H54 (cell line): ENCODE measurements at places on chromosomes 11 and 22.

- DNase-seq, result no peak
Measured at GRCh38 chr11:116506263-116506825, 266.4 kb downstream of the BUD13 start.

- no peak for DNase-seq
Measured at GRCh38 chr11:100182350-100182749, 504.7 kb upstream of the ARHGAP42 start.

GRCh38 chr11:123125169-123125568 lies 63.2 kb upstream of the HSPA8 start:
- DNase-seq, result no peak

- no peak for DNase-seq
Measured at GRCh38 chr11:12218909-12219308, 108.5 kb downstream of the MICAL2 start.

GRCh38 chr22:45240810-45241631 lies at the start of gene KIAA0930:
Gene KIAA0930 (minus strand): TSS chr22:45240894. CDS start chr22:45240703, 191 bp downstream.
- peak; percentile 74 for DNase-seq

GRCh38 chr11:38543311-38543710 lies 1945.3 kb upstream of the RAG2 start:
- DNase-seq, result no peak

- DNase-seq, result no peak
Measured at GRCh38 chr22:37566903-37567798, 6.9 kb downstream of the CDC42EP1 start.

GRCh38 chr11:77179048-77179447 lies 51.0 kb downstream of the MYO7A start:
- no peak for DNase-seq

DNA sequence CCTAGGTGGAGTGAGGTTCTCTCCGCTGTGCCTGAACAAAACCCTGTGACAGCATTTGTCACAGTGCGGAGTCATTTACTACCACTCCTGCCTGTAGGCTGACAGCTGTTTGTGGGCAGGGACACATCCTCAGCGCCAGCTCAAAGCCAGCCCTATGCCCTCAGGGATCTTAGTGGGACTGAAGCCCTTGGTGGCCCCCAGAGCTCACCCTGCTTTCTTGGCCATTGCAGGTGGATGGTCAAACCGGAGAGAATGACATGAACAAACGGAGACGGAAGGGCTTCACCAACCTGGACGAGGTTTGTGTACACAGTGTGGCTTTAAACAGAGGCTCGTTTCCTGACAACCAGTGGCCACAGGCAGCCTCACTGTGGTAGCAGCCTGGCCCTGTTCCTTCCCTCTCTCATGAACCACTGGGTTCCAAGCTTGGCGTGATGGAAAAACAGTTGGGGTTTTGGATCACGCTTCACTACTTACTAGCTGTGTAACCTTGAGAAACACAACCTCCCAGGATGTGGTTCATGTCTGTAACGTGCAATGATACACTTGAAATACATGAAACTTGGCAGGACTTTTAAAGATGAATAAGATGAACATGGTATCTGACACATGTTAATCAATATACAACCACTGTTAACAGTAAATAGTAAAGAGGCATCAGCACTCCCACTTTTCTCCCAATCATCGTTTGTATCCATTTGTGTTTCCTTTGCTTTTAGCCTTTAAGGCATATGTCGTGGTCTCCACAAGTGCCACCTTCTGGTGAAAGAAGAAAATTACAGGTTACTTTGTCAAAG lies 125.8 kb downstream of the MICAL2 start:
- DNase-seq, result peak; percentile 45

DNA sequence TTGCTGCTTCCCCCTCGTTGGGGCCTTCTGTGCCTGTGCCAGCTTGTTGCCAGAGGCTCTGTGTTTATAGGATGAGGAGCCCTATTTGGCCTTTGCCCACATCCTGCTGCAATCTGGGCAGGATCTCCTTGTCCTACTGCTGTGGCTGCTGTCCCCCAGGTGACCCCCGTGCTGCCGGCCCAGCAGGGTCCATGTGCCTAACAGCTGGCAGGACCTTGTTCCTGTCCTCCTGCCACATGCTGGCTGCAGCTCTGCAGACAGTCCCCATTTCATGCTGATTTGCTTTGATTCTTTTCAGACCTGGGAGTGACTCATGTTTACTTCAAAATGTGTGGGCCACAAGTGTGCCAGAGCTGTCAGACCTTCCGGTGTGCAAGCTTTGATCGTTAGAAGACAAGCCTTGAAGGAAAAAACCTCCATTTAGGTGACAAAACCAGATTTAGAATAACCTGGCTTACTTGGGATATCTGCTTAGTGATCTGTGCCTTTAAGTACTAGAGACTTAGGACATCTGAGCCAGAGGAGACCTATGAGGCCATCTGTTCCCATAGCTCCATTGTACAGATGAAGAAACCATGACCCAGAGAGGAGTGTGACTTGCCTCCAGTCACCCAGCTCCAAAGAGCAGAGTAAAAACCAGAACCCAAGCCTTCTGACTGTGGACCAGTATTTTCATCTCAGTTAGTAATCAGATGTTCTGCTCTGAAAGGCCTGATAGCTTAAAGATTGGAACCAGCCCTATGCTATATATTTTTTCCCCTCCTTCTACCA lies 11.1 kb downstream of the NAV2 start:
- no peak for DNase-seq

- DNase-seq, result peak; percentile 61
Measured at GRCh38 chr11:63635762-63636465, 21.7 kb upstream of the PLAAT3 start.

GRCh38 chr11:130692220-130692619 lies 224.1 kb downstream of the SNX19 start:
- no peak for DNase-seq

DNA sequence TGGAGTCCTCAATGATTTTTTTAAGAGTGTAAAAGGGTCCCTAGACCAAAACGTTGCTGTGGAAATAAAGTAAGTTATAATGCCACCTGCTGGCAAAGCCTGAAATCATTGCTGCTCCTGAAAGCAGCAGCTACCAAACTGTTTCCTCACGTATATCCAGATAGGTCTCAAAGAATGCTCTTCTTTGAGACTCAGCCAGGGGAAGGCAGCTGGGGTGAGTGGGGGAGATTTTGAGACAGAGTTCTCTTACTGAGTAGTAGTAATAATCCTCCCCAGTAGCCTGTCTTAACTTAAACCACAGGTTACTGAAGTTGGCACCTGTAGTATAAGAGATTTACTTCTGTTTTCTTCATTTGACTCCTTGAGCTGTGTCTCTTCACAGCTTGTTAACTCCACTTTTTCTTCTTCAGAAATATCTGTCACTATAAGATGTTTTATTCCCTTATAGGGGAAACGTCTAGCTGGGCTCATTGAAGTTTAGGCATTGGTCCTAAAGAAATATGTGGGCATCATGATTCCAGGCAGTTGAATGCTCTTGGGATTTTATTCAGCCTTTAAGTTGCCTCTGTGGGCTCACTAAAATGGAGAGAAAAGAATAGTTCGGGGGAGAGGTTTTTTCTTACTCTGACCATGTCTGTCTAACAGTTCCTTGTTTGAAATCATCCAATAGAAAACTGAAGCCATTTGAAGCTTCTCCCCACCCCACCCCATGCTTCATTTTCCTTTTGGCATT lies 77.9 kb downstream of the BTBD10 start:
- no peak for DNase-seq

DNA sequence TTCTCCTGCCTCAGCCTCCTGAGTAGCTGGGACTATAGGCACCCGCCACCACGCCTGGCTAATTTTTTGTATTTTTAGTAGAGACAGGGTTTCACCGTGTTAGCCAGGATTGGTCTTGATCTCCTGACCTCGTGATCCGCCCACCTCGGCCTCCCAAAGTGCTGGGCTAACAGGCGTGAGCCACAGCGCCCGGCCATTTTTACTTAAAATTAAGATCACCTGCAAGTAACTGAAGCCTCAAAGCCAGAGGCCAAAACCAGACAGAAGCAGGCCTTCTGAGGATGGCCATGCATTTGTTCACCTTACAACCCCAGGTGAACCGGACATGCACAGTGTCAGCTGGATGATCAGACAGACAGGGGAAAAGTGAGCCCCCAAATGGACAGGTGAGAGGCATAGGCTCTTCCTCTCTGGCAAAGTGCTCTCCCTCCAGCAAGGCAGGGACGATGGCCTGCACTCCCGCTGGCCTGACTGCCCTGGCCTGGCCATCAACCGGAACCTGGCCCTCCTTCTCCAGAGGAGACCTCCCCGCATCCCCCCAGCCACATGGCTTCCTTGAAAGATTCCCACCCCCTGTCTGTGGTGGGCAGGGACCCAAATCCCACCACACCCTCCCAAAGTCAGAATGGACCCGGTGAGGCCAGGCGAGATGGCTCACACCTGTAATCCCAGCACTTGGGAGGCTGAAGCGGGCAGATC lies 25.9 kb downstream of the APOBEC3H start:
- no peak for DNase-seq

DNA sequence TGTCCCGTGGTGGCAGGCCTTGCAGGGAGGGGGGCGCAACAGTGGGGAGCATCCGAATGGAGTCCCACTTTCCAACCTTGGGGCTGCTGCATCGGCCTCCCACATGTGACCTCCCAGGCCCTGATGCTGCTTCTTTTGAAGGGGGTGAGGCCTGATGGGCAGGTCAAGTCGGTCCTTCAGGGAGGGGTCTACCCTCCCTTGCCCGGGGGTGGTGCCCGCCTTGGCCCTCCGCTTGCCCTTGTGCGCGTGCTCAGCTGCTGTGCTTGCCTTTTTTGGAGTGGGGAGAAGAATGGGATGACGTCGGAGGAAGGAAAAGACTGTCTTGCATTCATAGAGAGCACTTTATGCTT lies 66.9 kb downstream of the PRDM11 start:
- no peak for DNase-seq

GRCh38 chr22:44540756-44541670 lies 43.0 kb upstream of the RTL6 start:
- DNase-seq, result no peak

DNA sequence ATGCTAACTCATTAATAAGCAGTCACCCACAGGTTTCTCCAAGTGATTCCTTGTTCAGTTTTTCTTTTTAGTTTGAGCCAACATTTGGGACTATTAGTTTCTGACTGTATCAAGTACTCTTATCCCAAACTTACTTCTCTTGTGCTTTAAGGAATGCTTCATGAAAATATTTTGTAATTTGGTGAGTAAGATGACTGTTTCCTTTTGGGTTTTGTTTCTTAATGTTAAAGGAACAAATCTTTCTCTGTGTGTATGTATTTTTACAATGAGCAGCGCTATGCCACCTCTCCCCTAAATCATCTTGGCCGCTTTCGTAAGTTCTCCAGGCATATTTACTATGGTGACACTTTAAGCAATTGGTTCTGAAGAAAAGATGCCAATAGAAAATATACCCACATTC lies 72.4 kb downstream of the LDLRAD3 start:
- DNase-seq, result no peak
